CD4-positive, alpha-beta T cell treated with Interleukin-10 for 1 hour (primary cell): ENCODE measurements at places on chromosomes 13 and 19.
A peak's percentile ranks its signal among the peaks of the same experiment; 100 is the strongest.

DNA sequence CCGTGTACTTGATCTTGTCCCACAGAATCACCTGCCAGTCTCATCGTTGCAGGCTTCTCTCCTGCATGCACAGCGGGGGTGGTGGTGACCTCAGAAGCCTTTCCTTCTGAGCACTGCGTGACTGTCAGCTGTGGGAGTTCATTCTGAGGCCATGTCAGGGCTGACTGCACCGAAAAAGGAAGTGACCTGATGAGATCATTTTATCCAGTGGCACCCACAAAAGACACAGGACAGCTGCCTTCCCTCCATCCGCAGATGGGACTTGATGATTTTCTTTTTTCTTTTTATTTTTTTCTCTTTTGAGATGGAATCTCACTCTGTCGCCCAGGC, 89.7 kb downstream of the RAB20 start:
- DNase-seq: no peak

GRCh38 chr13:71274923-71275608, 591.9 kb downstream of the DACH1 start:
- no peak for DNase-seq

- no peak for DNase-seq
Observed at GRCh38 chr19:50649433-50650391, at the start of gene C19orf81. Gene C19orf81 (plus strand): TSS chr19:50649445. CDS start chr19:50649445, 0 bp downstream.

- no peak for DNase-seq
Observed at GRCh38 chr13:110881839-110882627, 32.8 kb downstream of the ANKRD10 start.

DNA sequence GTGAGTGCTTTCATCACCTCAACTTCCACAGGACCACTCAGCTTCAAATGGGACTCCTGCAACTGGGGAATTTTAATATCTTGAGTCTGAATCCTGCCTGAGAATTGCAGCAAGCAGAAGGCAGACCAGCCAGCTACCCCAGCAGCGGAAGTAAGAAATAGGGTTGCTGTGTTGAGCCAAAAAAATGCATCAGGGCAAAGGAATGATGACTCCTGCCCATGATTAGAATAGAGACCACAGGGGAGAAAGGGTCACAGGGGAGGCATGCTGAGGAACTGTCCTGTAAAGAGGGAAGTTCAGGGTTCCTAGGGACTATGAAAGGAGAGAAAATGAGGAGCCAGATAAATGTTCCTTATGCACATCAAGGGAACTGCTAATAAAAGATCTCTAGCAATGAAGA, 370.2 kb downstream of the KCTD12 start:
- DNase-seq: no peak

DNA sequence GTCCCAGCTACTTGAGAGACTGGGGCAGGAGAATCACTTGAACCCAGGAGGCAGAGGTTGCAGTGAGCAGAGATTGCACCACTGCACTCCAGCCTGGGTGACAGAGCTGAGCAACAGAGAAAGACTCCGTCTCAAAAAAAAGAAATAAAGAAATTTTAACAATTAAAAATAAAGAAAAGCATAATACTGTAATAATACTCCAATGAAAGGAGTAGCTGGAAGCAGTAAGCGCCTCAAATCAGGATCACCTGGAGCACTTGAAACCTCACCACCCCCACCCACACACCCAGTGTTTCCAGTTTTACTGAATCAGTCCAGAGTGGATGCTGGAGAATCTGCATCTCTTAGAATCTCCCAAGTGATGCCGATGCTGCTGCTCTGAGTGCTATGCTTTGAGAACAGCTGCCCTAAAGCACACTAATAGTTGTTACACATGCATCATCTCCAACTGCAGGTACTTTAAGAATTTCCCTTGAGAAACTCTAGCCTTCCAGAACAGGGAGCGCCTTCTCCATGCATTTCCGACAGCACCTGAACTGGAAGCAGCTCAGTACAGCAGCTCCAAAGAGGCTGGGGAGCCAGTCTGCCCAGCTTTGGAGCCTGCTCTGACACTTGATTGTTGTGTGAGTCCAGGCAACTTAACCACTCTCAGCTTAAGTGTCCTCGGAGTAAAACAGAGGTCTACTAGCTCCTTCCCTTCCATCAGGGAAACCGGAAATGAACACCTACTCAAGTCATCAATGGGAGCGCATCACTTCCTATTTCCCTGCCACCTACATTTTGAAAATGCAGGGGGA, 2.9 kb downstream of the ABCC4 start:
- DNase-seq: no peak

GRCh38 chr13:114174529-114174961, 4.5 kb upstream of the CFAP97D2 start:
- DNase-seq: no peak

DNA sequence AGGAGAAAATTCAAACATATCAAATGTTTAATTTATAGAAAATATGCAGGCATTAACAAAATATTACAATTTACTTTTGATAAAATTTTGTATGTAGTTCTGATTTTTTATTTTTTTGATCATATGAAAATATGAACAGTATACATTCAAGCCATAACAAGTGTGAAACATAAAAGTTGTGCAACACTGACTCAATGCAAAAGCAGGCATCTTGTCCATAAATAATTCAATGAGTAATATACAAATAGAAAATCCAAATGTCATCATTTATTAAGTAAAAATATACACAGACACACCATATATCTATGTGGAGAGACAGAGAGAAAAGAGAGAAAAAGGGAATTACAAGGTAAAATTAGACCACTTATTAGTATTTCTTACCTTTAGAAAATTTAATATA, 1183.9 kb downstream of the SLITRK1 start:
- no peak for DNase-seq

DNA sequence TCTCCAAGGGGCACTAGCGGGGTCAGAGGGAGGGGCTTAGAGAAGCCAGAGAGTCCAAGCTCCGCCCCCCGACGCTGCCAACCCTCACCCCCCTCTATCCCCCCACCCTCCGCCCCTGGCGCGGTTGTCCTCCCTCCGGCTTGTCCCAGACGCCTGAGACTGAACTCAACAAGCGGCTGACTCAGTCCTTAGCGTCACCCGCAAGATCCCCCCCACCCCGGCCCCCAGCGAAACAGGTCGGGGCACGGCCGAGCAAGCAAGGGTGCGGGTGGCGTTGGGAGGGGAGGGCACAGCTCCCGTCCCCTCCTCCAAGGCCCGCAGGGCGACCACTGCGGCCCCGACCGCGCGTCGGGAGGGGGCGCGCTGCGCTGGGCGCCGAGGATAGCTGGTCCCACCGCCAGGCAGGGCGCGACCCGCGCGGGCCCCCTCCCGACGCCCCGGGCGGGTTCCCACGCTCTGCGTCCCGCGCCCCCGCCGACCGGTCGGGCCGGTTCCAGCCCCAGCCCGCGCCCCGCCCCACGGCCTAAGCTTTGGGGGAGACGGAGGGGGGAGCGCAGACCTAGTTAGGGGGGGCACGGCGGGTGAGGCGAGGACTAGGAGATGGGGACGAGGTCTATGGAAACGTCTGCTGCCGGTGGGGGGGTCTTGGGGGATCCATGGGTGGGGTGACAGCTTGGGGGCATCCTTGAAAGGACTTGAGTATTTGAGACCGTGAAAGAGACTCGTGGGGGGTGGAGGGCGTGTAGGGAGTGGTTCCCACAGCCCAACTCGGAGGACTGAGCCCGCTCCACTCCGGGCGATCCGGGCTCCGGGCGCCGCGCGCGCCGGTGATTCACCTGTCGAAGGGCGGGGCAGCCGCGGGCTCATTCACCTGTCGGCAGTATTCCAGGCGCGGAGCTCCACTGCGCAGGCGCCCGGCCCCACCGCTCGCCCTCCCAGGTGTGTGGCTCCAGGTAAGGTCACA, 5.1 kb downstream of the NOTCH3 start:
- no peak for DNase-seq

GRCh38 chr13:109333893-109334651, 452.3 kb downstream of the IRS2 start:
- no peak for DNase-seq

DNA sequence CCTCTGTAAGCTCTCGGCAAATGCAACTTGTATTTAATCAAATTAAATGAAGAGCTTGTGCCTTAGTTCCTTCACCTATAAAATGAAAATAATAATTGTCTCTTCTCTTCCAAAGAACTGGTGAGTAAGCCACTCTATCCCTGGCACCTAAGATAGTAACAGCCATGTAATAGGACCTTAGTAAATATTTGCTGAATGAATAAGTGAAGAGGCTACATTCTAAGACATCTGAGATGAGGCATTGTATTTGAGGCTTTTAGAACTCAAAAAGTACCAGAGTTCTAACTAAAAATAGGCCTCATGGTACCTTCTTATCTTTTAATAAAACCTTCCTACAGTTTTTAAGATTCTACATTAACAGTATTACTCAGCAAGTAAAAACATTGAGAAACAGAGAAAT, 17.3 kb upstream of the DCLK1 start:
- no peak for DNase-seq

DNA sequence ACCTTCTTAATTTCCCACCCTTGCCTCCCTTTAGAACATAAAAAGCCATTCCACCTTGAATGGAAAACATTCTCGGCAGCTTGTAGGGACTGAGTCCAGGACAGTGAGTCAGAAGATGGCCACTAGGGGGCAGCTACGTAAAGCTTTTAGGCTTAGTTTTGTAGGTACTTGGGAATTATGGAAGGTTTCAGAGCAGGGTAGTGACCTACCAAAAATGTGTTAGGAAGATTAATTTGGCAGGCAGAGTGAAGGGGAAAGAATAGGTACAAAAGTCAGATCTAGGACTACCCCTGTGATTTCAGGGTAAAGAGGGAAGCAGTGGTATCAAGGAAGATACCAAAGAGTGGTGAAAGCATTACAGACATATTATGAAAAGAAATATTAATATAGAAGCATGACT, 198.4 kb downstream of the NDFIP2 start:
- peak; percentile 11 for DNase-seq

GRCh38 chr19:14401468-14402195, 17.5 kb downstream of the DDX39A start:
- DNase-seq: peak; percentile 56

DNA sequence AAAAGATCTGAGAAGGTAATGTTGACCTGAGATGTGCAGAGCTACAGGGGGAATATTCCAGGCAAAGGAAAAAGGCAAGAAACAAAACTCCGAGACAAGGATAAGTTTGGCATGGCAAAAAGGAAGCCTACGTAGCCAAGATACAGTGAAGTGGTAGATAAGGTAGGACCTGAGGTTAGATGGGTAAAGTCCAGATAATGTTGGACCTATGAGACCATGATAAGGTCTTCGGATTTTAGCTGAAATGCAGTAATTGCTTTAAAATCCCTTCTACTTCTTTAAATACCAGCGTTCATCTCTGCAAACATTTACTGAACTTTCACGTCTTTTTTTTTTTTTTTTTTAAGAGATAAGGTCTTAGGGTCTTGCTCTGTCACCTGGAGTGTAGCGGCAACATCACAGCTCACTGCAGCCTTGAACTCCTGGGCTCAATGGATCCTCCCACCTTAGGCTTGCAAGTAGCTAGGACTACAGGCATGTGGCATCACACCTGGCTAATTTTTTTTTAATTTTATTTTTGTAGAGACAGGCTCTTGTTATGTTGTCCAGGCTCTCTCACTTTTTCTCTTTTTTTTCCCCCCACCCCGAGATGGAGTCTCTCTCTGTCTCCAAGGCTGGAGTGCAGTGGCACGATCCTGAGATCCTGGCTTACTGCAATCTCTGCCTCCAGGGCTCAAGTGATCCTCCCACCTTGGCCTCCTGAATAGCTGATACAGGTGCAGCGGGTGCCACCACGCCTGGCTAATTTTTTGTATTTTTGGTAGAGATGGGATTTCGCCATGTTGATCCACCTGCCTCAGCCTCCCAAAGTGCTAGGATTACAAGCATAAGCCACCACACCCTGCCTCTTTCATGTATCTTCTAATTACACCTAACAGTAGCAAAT, 4.2 kb upstream of the WBP4 start:
- no peak for DNase-seq

- no peak for DNase-seq
Observed at GRCh38 chr19:30430206-30430734, 58.1 kb downstream of the ZNF536 start.

DNA sequence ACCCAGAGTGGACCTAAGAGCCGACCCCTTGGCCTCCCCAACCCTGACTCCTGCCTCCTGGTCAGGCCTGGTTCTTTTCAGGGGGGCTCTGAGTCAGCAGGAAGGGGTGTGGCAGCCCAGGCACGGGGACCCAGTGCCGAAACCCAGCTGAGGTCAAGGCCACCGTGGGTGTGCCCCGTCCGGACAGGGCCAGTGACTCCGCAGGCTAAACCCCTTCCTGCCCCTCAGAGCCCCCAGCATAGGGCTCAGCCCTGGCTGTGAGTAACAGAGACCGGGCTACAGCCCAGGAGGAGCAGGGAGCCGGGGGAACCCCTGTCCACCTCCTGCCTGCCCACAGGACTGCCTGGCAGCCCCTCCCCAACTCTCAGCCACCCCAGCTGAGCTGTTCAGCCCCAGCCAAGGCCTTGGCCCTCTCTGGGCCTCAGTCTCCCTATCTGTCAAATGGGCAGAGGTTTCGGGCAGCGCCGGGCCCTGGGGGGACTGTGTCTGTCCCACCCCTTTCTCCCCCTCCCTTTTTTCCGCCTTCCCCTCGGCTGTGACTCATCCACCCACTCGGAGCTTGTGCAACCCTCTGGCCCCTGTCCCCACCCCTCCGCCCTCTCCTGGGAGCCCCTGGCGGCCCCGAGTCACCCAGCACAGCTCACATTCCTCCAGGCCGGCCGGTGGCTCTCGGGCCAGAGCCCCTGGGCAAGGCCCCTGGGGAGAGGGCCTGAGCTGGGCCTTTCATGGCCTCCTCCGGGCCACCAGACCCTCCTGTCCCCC, 8.6 kb downstream of the ZBTB7A start:
- DNase-seq: peak; percentile 51

- DNase-seq: no peak
Observed at GRCh38 chr19:13637664-13638063, 126.7 kb upstream of the MRI1 start.

GRCh38 chr13:98447881-98448641, 128.8 kb downstream of the STK24 start:
- peak; percentile 27 for DNase-seq

DNA sequence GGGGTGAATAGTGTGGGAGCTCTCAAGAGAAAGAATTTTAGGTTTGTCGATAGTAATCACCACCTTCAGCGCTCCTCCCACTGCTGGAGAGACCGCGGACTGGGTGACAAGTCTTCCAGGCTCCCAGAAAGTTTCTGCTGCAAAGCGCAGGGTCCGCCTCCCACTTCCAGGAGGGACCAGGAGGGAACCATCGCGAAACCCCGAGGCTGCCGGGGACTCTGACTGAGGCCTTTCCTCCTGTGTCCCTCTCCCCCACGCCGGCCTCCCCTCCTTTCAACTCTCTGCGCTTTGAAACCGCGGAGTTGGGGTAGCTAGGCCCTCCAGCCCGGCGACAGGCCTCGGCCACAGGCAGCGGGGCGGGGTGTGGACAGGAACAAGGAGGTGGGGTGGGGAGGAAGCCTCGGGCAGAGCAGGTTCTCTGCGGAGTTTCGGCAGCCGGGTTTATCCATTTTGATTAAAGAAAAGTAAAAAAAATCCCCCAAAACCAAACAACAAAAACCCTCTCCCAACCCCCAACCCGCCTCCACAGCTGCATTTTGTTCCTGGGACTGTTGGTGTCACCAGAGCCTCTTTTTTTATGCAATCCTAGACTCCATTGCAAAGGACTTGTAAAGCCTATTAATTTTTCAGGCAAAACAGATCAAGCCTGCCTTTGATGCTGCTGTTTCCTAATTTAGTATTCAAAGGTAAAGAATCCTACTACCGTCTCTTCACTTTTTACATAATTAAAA, 157.2 kb downstream of the TM9SF2 start:
- DNase-seq: peak; percentile 72

GRCh38 chr19:56670961-56671612, 470 bp downstream of the ZNF835 start:
- no peak for DNase-seq
